ENCODE measurements at places on chromosomes 16 and 17.

DNA sequence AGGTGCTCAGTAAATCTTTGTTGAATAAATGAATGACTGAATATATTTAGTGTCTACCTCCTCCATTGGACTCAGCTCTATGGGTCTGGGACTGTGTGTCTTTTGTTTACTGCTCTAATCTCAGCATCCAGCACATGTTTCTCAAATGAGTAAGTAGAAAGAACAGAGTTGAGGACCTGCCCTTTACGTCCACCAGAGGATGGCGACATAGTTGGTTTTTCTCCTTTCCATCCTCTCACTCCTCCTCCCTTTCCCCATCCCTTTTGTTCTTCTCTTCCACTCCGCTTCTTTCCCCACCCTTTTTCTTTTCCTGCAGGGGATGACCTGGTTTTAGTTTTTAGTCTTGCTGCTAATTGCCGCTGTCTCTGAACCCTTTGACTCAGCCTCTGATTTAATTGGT, 12.1 kb upstream of the CHP2 start:
- DNase-seq = no peak

- DNase-seq = no peak
These were observed 209.6 kb upstream of the CACNG5 start for GRCh38 chr17:66625311-66625767.

DNA sequence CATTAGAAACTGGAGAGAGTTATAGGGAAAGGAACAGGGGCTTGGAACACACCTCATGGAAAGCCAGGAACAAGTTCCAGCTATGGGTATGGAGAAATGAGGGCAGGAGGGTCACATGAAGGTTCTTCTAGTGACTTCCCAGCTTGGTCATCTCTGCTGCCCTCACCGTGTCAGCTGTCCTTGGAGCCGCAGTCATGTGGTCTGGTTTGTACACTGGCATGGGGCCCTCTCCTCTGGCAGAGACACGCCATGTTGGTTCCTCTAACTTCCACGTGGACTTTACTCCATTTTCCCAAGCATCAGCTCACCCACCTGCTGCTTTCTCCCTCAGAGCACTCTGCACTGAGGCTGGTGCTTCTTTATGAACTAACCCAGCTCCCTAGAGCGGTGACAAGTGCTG, 26.3 kb downstream of the MPG start:
- no peak for DNase-seq

DNA sequence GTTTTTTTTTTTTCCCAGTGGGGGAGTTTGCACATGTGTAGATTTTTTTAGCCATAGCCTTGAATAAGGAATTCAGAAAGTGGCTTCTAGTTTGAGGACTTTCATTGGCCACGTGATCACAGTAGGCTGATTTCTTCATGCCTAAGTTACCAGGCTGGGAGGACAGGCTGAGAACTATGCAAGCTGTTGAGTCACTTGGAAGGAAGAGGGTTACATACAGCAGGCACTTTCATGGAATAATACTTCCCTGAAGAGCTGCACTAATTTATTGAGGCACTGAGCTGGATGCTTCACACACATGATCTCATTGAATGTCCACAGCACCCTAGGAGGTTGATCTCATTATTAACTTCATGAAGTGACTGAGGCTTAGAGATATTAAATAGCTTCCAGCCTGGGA, 22.8 kb downstream of the PRKCB start:
- no peak for DNase-seq

DNA sequence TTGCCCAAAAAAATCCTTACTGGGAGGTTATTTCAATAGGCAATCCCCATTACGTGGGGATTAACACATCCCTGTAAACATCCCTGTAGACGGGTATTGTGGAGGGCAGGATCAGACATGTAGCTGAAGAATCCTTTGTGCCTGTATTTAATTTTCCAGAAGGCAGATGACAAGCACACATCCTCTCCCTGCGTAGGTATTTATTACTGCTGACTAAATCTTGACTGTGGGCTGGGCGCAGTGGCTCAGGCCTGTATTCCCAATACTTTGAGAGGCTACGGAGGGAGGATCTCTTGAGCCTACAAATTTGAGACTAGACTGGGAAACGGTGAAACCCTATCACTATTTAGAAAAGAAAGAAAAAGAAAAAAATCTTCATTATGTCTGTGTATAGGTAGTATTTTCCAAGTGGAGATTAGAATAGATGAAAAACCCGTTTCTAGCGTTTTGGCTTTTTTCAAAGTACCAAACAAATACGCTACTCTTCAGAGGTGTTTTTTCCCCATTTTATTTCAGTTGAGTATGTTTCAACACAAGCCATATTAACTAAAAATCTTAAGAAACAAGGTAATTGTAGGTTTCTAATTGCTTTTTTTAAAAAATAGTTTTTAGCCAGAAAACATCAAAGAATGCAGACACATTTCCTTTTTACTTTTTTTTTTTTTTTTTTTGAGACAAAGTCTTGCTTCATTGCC, 1.5 kb upstream of the MARF1 start:
- no peak for DNase-seq

- DNase-seq = no peak
These were observed at the start of gene TNFSF13 for GRCh38 chr17:7558544-7559319. Gene TNFSF13, plus strand, starts transcription at chr17:7558750. Its CDS starts 290 bp downstream, at chr17:7559040.

Measured in right kidney (tissue), 9 donors.